ENCODE measurements at places on chromosomes 6 and 20. TPM values are rescaled to one million over a fixed set of nuclear protein-coding genes. Genes with fewer than 3 reads are reported as not detected.

DNA sequence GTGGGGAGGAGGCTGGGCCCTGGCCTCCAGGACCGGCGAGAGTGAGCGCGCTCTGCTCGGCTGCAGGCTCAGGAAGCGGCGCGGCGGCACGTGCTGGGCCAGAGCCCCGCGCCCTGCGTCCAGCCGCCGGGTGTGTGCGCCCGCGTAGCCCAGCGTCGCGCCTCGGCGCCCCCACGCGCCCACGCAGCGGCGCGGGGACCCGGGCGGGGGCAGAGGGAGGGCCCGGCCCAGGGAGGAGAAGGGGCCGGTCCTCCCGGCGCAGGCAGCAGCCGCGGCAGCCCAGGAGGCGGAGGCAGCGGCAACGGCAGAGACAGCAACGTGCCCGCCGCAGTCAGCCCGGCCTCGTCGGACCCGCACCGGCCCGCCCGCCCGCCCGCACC lies at the start of gene EYA2:
Gene EYA2, plus strand, starts transcription at position 265 of the 380 bp plus-strand sequence. CDS start 95,168 bp downstream, outside the sequence.
- DNase-seq, result no peak
- H3K4me3 ChIP-seq, result no peak within 1 kb of the TSS
- H3K27me3 ChIP-seq, result peaks cover 54% of the 10 kb centered on the region
- no peaks in the 10 kb centered on the region for H3K4me1 ChIP-seq
- H3K27ac ChIP-seq, result no peak within 1 kb of the TSS

GRCh38 chr20:24060851-24061590 lies 72.4 kb upstream of the GGTLC1 start:
- H3K27me3 ChIP-seq, result no peaks in the 10 kb centered on the region
- DNase-seq, result no peak
- no peak overlapping the region for H3K27ac ChIP-seq
- H3K36me3 ChIP-seq, result no peaks in the 10 kb centered on the region
- peaks cover 6% of the 10 kb centered on the region for H3K4me1 ChIP-seq
- no peak overlapping the region for H3K4me3 ChIP-seq

- no peak for DNase-seq
- peaks cover 61% of the 10 kb centered on the region for H3K27me3 ChIP-seq
- H3K36me3 ChIP-seq, result no peaks in the 10 kb centered on the region
- H3K4me1 ChIP-seq, result no peaks in the 10 kb centered on the region
Observed at GRCh38 chr20:38665506-38666285, 58.6 kb upstream of the SLC32A1 start.

FAM83B gene
- total RNA-seq, result not detected

CPNE5 gene
- 0.48 TPM for total RNA-seq

DNA sequence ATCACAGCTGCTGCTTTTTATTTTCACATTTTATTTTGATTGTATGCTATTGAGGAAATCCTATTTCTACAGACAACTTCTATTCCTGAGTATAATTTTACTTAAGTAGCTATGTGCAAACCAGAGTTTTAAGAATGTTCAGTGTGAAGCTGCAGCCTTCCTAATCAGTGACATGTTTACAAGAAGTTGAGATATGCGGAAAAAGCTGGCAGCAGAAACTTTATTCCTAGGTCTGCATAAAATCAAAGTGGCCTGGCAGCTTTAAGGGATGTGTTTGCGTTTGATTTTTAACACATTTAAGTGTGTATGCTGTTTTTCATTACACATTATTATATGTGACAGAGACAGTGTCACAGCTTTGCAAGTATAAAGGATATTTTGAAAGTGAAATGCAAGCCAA lies 26.3 kb downstream of the MAPK14 start:
- H3K27me3 ChIP-seq, result no peaks in the 10 kb centered on the region
- H3K36me3 ChIP-seq, result no peaks in the 10 kb centered on the region
- H3K27ac ChIP-seq, result no peak overlapping the region

UBE2C gene
- 197 TPM for total RNA-seq

DNA sequence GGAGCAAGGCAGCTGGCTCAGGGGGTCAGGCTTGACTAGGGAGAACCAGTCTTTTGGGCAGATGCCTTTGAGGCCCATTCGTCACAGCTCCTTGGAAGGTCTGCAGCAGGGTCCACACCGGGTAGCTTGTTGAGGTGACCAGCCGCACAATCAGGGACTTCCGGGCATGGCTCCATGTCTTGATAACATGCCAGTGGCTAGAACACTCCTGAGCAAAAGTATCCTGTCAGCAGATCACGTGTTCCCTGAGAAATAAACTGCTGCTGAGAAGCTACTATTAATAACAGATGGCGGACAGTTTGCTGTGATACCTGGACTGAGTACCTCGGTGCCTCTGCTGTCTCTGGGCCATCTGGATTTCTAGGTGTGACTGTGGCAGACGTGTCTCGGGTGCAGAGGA lies 235.9 kb downstream of the PRKN start:
- H3K4me1 ChIP-seq, result no peaks in the 10 kb centered on the region
- H3K4me3 ChIP-seq, result no peak overlapping the region
- peaks cover 4% of the 10 kb centered on the region for H3K36me3 ChIP-seq
- DNase-seq, result no peak
- no peaks in the 10 kb centered on the region for H3K27me3 ChIP-seq

DNA sequence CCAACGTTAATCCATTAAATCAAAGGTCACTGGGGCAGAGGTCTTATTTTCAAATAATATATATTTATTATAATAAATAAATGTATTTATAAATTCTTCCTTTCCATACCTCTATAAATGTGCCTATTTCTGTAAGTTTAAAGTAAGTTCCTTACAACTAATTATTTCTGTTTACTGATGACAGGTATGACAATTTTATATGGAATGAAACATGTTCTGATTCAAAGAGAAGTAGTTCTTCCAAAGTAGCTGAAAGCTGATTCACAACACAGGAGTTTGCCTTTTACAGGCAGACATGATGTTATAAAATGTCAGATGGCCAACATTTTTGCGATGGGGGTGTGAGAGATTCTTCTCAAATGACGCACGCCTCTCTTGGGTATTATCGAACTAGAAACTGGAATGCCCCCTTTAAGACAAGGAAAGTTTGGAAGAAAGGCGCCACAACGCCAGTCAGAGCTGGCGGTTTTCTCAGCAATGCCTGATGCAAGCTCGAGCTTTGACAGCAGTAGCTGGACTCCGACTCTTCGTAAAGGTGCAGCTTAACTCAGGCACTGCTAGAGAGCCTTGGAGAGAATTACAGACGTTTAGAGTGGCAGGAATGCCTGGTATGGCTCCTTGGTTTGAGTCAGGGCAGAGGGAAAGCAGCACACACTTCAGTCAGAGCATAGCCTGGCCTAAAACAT lies 92.1 kb downstream of the FOXC1 start:
- no peaks in the 10 kb centered on the region for H3K36me3 ChIP-seq
- no peaks in the 10 kb centered on the region for H3K27me3 ChIP-seq
- no peaks in the 10 kb centered on the region for H3K4me1 ChIP-seq
- no peak for DNase-seq
- no peak overlapping the region for H3K27ac ChIP-seq

COL10A1 gene
- not detected for total RNA-seq

- no peak for DNase-seq
- no peaks in the 10 kb centered on the region for H3K27me3 ChIP-seq
- peaks cover 23% of the 10 kb centered on the region for H3K36me3 ChIP-seq
- H3K4me3 ChIP-seq, result no peak overlapping the region
Observed at GRCh38 chr20:53445932-53446331, 147.7 kb downstream of the ZNF217 start.

SAMD3 gene
- 3.8 TPM for total RNA-seq

GRCh38 chr20:36744764-36745191 lies 1.1 kb downstream of the NDRG3 start:
- H3K27ac ChIP-seq, result peak overlapping the region; percentile 12
- no peaks in the 10 kb centered on the region for H3K36me3 ChIP-seq
- no peaks in the 10 kb centered on the region for H3K27me3 ChIP-seq
- DNase-seq, result no peak
- peak overlapping the region; percentile 93 for H3K4me3 ChIP-seq

GGTLC1 gene
- total RNA-seq, result not detected

CRIP3 gene
- total RNA-seq, result 0.90 TPM

BHLHE23 gene
- total RNA-seq, result not detected

VEGFA gene
- total RNA-seq, result 65.2 TPM

C6orf52 gene
- 2.7 TPM for total RNA-seq

GRCh38 chr6:87851674-87852299 lies 149.8 kb upstream of the AKIRIN2 start:
- no peaks in the 10 kb centered on the region for H3K36me3 ChIP-seq
- DNase-seq, result no peak
- no peak overlapping the region for H3K27ac ChIP-seq
- H3K27me3 ChIP-seq, result peaks cover 10% of the 10 kb centered on the region
- no peaks in the 10 kb centered on the region for H3K4me1 ChIP-seq
- H3K4me3 ChIP-seq, result no peak overlapping the region

DNA sequence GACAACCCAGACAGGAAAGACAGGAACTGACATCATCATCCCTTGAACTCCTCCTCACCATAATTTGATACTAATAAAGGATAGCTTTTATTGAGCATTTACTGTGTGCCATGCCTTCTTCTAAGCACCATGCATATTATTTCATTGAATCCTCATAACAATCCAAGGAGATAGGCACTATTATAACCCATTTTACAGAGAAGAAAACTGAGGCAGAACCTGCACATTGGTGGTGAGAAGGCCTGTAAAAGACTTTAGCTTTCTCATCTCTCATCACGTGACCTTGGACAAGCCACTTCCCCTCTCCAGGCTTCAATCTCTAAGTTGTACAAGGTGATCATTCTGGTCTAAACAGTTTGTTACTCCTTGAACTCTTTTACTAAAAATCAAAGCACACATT lies 34.5 kb upstream of the PREX1 start:
- no peak overlapping the region for H3K4me3 ChIP-seq
- peaks cover 4% of the 10 kb centered on the region for H3K4me1 ChIP-seq
- no peak overlapping the region for H3K27ac ChIP-seq

SLC4A11 gene
- 1.9 TPM for total RNA-seq

- H3K27ac ChIP-seq, result peak overlapping the region; percentile 86
- H3K4me1 ChIP-seq, result peaks cover 48% of the 10 kb centered on the region
- no peak overlapping the region for H3K4me3 ChIP-seq
- no peak for DNase-seq
Observed at GRCh38 chr6:31533455-31533841, 4.7 kb downstream of the MCCD1 start.

C4B gene
- total RNA-seq, result 6.4 TPM

GRCh38 chr6:145539831-145540230 lies 195.5 kb downstream of the EPM2A start:
- H3K36me3 ChIP-seq, result no peaks in the 10 kb centered on the region
- H3K27ac ChIP-seq, result no peak overlapping the region
- no peaks in the 10 kb centered on the region for H3K27me3 ChIP-seq
- no peak overlapping the region for H3K4me3 ChIP-seq
- no peak for DNase-seq

- H3K36me3 ChIP-seq, result no peaks in the 10 kb centered on the region
- no peaks in the 10 kb centered on the region for H3K27me3 ChIP-seq
- H3K4me3 ChIP-seq, result no peak overlapping the region
Observed at GRCh38 chr6:132144456-132144855, 193.3 kb upstream of the CCN2 start.

DNA sequence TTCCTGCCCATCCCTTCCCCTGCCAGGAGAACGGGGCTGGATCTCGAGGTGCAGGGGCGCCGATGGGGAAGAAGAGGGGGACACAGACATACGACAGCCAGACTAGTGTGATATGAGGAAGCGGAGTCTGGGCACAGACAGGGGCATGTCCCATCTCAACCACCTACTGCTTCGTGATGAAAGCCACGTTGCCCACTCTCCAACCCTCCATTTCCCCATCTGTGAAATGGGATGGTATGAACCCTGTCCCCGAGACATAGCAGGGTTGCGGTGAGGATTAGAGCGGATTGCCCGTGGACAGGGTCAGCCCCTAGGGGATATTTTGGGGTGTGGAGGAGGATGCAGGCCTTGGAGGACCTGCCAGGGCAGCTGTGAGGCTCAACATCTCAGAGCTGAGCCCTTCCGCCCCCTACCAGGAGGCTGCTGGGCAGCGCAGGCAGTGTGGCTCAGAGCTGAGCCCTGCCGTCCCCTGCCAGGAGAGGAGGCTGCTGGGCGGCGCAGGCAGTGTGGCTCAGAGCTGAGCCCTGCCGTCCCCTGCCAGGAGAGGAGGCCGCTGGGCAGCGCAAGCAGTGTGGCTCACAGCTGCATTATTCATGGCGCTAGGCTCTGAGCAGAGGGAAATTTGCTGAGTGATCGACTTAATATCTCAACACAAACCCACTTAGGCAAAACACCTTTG lies 71.7 kb downstream of the GRM4 start:
- no peak for DNase-seq
- no peaks in the 10 kb centered on the region for H3K27me3 ChIP-seq
- H3K27ac ChIP-seq, result no peak overlapping the region
- H3K36me3 ChIP-seq, result no peaks in the 10 kb centered on the region

DNA sequence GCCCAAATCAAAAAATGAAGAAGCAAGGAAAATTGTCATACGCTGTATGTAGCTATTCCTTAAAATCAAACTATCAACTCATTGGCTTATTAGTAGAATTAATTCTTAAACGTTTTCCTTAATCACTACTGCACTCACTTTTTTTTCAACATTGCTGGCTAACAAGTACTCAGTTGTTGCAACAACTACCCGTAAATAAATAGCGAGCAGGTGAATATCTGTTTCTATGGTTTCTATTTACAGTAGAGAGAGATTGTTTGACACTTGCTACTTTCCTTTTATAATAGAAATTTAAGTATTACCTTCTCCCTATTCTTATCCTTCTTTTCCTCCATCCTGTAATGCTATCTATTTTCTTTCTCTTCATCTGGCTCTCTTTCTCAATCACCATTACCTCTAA lies 25.1 kb downstream of the FRK start:
- no peak for DNase-seq
- H3K36me3 ChIP-seq, result no peaks in the 10 kb centered on the region
- no peaks in the 10 kb centered on the region for H3K4me1 ChIP-seq
- H3K27me3 ChIP-seq, result peaks cover 31% of the 10 kb centered on the region
- H3K27ac ChIP-seq, result no peak overlapping the region

GRCh38 chr6:135114355-135115145 lies 59.9 kb upstream of the HBS1L start:
- H3K4me1 ChIP-seq, result peaks cover 79% of the 10 kb centered on the region
- H3K27ac ChIP-seq, result peak overlapping the region; percentile 100
- no peaks in the 10 kb centered on the region for H3K27me3 ChIP-seq
- H3K4me3 ChIP-seq, result peak overlapping the region; percentile 71
- H3K36me3 ChIP-seq, result peaks cover 7% of the 10 kb centered on the region
- peak; percentile 66 for DNase-seq

GRCh38 chr6:4814212-4814611 lies 38.0 kb downstream of the CDYL start:
- peaks cover 4% of the 10 kb centered on the region for H3K36me3 ChIP-seq
- no peak overlapping the region for H3K27ac ChIP-seq
- H3K4me3 ChIP-seq, result peak overlapping the region; percentile 27
- no peak for DNase-seq
- H3K27me3 ChIP-seq, result no peaks in the 10 kb centered on the region
- H3K4me1 ChIP-seq, result peaks cover 59% of the 10 kb centered on the region

DNA sequence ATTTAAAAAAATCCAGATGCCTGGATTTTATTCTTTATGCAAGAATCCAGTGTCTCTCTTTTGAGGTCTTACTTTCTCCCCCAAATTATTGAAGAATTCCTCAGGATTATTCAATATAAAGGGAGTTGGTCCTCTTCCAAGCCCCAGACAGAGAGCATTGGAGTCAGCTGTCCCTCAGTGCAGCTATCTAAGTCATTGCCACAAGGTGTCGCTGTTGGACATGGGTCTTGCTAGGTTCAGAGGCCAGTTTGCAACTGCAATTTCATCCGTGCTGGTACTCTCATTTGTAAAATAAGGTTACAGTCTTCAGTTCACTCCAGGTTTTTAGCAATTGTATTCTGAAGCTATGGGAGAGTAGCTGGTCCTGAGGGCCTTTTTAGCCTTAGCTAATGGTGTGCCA lies 27.8 kb downstream of the CCN2 start:
- H3K4me1 ChIP-seq, result no peaks in the 10 kb centered on the region
- H3K27me3 ChIP-seq, result peaks cover 18% of the 10 kb centered on the region
- no peak overlapping the region for H3K27ac ChIP-seq
- H3K4me3 ChIP-seq, result no peak overlapping the region
- no peaks in the 10 kb centered on the region for H3K36me3 ChIP-seq
- DNase-seq, result peak; percentile 59

VWA7 gene
- 3.3 TPM for total RNA-seq

WFDC12 gene
- total RNA-seq, result not detected
